Dermis blood vessel endothelial cell (primary cell): ENCODE measurements at places on chromosomes 3 and 15. TPM values are rescaled to one million over a fixed set of nuclear protein-coding genes. Genes with fewer than 3 reads are reported as not detected.

The SUCLG2 gene
- 33.2 and 59.1 TPM in 2 replicates for total RNA-seq

The NIT2 gene
- 6.5 and 8.4 TPM in 2 replicates for total RNA-seq

The LYSMD2 gene
- total RNA-seq, result 24.2 and 33.4 TPM in 2 replicates

The GOLGA6L7 gene
- total RNA-seq, result not detected in 2 replicates

The ROBO1 gene
- total RNA-seq, result 0.47 and 1.0 TPM in 2 replicates

The CGNL1 gene
- total RNA-seq, result 16.3 and 21.1 TPM in 2 replicates

The ARNT2 gene
- 0.28 and 0.34 TPM in 2 replicates for total RNA-seq

The GCNT3 gene
- 0.17 TPM in 1 of 2 replicates, not detected in the other for total RNA-seq

The ZNF502 gene
- total RNA-seq, result 3.6 and 4.1 TPM in 2 replicates

The TMEM44 gene
- total RNA-seq, result 50.3 and 96.5 TPM in 2 replicates

The SACM1L gene
- 48.5 and 51.0 TPM in 2 replicates for total RNA-seq

The LMAN1L gene
- total RNA-seq, result not detected in 2 replicates

DNA sequence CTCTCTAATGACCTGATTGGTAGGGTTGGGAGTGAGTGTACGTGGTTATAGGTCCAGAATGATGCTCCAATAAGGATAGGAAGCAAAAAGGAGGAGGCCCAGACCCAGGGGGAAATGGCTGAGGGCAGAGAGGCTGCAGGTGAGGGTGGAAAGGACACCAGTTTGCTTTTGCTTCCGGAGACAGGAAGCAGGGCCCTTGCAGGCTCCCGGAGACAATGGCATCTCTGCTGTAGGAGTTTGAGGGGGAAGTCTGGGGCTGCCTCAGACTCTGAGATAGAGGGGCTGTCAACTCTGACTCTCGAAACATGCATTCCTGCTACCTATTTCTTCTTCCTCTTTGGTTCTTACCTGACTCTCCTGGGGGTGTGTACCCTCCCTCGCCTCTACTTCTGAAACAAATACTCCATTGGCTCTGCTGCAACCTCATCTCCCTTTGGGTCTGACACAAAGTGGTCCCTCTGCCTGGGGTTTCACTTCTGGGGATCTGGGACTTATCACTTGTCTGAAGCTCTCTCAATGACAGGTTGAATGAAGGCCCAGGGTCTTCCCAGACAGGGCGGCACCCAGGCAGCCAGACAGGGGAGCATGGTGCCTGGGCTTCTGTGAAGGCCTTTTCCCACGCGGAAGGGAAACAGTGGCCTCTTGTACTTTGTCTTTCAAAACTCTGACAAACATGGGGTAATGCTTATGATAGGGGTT lies 61.5 kb downstream of the CHRD start:
- peak; percentile 49 for DNase-seq

DNA sequence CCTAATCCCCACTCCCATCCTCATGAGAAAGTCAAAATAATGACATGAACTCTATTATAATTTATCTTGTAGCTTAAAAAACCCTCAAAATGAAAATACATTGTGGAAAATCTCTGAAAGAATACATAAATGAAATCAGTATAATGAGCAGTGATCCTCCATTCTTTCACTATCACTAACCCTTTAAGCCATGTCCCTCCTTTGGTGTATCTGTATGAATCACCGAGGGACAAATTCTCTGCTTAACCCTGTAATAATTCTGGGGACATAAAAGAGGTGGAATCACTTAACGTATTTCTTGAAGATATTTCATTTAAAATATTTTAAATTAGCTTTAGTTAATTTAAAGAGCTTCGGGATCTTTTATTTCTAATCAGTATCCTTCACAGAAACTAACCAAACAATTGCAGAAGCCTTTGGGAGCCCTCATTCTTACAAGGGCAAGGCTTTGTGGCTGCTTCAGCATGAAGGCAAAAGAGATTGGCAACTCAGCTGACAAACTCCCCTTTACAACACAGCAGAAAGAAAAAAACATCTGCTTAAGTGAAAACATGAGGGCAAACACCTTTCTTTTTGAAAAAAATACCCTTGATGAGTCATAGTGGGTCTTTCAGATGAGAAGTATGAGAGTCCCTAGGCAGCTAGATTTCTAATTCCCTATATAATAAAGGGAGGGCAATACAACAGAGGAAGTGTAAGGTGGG lies 44.0 kb upstream of the ALCAM start:
- no peak for DNase-seq

DNA sequence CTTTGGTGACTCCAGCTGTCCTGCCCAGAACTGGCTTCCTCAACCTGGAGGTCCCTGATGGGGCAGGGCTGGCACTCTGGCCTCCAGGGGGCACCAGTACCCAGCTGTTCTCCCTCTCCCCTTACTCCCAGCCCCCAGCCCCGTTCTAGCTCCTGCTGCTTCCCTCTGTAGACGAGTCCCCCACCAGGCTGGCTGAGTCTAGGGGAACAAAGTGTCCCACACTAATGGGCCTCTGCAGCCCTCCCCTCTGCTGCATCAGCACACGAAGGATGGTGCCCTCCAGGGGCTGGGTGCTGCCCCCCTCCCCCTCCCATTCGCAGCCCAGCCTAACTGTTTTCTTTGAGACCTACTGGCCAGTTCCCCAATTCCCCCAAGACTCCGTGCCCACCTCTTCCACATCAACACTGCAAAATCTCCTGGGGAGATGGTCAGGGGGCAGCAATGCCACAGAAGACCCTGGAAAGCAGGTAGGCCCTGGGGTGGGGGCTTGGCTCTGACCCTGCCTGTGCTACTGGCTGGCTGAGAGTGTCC lies 4.2 kb downstream of the RHCG start:
- peak; percentile 30 for DNase-seq

DNA sequence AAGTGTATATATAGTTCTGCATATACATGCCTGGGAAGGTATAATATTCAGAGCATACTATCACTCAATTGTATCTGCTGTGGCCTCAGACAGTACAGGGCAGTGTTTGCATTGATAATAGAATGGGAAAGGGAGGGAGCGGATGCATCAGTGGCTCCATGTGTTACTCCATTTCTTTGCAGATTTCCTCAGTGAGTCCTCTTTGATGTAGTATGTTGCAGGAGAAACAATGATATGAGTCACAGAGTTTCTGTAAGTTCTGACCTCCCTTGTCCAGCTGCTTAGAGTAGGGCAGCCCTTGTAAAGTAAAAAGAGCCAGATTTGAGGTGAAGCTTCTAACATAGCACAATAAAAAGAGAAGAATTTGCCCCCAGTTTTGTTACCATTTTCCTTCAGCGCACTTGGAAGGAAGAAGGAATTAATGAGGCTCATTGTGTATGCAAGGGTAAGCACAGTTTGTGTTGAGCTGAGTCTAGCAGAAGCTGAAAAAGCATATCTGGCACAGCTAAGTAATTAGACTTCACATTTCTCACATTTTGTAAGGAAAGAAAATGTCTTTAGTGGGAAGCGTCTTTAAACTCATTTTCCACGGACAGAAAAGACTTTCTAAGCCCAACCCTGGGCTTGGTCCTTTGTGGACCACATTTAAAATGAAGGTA lies 555.8 kb upstream of the IL12A start:
- DNase-seq, result peak; percentile 20

- DNase-seq, result no peak
Measured at GRCh38 chr3:158384019-158384418, 187.0 kb upstream of the MLF1 start.

GRCh38 chr15:40087068-40087810 lies 21.4 kb downstream of the BMF start:
- DNase-seq, result no peak

DNA sequence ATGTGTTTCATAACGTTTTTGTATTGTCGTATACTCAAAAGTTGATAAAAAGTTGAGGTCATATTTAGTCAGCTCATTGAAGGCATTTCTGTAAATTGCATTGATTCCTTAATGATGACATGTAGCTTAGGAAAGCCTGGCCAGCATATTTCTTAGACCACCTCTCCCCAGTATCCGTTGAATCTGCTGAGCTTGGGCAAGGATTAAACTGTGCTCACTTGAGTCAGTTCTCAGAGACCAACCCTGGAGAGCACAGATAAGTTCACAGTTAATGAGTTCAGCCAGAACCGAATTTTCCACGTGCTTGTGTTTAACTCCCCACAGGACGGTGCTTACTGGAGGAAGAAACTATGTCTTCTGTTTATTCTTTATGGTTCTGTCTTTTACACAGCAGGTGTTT lies 132.7 kb downstream of the SLC25A26 start:
- peak; percentile 46 for DNase-seq

GRCh38 chr3:44055951-44056350 lies 185.7 kb upstream of the TOPAZ1 start:
- no peak for DNase-seq

DNA sequence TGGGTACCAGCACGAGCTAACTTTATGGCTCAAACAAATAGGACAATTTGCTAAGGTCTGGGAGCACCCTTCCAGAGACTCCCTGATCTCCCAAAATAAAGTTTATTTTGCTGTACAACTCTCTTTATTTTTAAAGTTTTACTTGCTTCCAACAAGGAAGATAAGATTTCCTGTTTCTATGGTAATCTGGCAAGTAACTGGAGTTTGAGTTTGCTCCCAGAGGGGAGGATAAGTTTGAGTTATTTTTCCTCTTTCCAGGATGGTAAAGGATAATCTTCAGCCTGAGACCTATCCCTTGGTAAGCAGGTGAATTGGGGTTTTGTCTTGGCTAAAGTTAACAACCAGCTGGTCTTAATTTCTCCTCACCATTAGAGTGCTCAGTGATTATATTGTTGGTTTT lies 1019.4 kb upstream of the ALCAM start:
- DNase-seq, result no peak

- no peak for DNase-seq
Measured at GRCh38 chr3:87309601-87310000, 33.2 kb upstream of the POU1F1 start.

DNA sequence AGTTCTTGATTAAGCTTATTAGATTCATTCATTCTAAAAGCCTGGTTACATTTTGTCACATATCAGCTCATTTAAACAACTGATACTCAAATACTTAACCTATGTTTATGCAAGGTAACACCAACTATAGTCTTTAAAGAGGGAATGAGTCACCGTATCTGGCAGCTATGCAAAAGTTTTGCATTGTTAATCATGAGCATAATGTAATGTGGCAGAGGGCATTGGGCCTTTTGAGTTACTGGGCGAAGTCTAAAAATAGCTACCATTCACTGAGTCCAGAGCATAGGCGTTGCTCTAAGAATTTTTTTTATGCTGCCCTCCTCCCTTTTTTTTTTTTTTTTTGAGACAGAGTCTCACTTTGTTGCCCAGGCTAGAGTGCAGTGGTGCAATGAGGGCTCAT lies 277.7 kb upstream of the ZNF717 start:
- DNase-seq, result no peak

- DNase-seq, result no peak
Measured at GRCh38 chr3:76765511-76765910, 274.4 kb upstream of the ROBO2 start.

GRCh38 chr3:17626395-17626794 lies 116.0 kb downstream of the TBC1D5 start:
- no peak for DNase-seq

DNA sequence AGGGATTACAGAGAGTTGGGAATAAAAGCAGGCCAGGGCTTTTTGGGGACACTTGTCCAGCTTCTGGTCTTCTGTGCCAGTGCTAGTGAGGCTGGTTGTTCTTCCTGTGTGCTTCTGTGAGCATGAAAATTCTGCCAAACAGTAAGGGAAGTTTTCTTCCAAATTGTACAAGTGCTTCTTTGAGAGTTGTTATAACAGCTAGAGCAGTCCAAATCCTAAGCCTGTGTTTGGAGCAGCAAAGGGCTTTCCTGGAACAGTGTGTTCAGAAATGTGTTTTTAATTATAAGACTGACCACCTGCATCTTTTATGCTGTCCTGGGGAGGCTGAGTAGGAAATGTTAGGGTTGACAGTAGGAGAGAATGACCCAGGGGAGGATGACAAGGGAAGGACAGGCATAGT lies 223.0 kb upstream of the P2RY1 start:
- no peak for DNase-seq

- DNase-seq, result no peak
Measured at GRCh38 chr3:196108075-196108743, 26.3 kb upstream of the TFRC start.

- DNase-seq, result no peak
Measured at GRCh38 chr3:134323966-134324962, 50.0 kb downstream of the AMOTL2 start.

DNA sequence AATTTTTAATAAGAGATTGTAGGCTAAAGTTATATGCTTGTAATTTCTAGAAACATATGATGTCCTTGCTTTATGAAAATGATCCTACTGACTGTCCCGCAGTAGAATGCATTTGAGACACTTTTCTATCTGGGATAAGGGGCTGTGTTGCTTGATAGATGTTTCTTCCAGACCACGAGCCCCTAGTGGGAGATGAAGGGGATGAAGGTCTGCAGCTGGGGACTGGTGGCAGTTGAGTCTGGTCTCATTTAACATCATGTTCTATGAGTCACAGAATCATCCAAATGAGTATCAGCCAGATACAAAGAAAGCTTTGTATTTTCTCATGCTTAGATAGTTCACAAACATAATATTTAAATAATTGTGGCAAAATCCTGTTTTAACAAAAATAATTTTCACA lies 84.3 kb upstream of the PRTG start:
- no peak for DNase-seq

- DNase-seq, result no peak
Measured at GRCh38 chr15:88989578-88989977, 76.4 kb upstream of the MFGE8 start.
